ENCODE measurements at places on chromosomes 3 and 15.

DNA sequence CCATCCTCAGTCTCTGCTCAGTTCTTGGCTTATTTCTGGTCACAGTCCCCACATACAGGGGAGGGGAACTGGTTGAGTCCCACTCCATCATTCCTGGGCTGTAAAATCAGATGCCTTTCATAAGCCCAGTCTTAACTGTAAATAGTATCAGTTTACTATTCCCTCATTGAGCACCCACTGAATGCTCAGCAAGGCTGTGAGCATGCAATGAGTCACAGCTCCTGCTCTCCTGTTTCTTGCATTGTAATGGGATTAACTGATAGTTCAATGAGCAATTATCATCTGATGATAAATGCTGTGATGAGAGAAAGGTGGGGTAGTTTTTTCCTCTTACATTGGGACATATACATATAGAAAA is 113.6 kb upstream of the TPM1 start:
- DNase-seq = no peak

DNA sequence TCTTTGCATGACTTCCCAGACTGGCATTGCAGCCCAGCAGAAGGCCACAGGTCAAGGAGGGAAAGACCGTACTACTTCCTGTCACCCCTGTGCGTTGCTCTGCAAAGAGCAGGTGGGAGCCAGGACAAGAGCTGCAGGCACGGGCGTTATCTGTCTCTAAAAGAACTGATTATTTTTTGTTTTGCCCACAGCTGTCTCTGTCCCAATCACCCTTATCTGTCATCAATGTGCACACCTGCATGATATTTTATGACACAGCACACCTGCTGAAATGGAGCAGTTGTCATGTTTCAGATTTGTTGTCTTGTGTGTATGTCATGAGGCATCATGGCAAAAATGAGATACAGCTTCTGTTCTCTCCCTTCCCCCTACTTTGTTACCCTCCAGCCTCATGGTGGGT is 58.8 kb downstream of the SLCO3A1 start:
- DNase-seq = no peak

- DNase-seq = no peak
Observed at GRCh38 chr15:80177156-80177555, 24.4 kb downstream of the FAH start.

- no peak for DNase-seq
Observed at GRCh38 chr3:12979151-12979946, 93.9 kb downstream of the IQSEC1 start.

GRCh38 chr15:36885771-36886170 is 214.6 kb downstream of the MEIS2 start:
- no peak for DNase-seq

- DNase-seq = no peak
Observed at GRCh38 chr3:99751649-99752048, 66.0 kb upstream of the CMSS1 start.

DNA sequence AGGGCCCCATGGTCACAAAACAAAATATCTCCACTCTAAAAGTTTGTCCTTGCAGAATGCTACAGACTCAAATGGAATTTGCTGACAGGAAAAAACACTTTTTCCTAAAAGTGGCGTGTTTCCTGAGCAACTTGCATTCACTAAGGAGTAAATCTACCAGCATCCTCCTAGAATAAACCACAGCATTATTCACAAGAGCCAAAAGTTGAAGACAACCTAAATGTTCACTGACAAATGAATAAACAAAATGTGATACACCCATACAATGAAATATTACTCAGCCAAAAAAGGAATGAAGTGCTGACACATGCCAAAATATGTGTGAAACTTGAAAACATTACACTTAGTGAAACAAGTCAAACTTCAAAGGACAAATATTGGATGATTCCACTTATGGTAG is 28.9 kb downstream of the ITGB5 start:
- no peak for DNase-seq
